ENCODE measurements at places on chromosomes 6 and 20.

- no peak for DNase-seq
Observed at GRCh38 chr6:118325220-118325860, 222.8 kb upstream of the PLN start.

GRCh38 chr6:129475477-129476247, 234.3 kb downstream of the ARHGAP18 start:
- no peak for DNase-seq

DNA sequence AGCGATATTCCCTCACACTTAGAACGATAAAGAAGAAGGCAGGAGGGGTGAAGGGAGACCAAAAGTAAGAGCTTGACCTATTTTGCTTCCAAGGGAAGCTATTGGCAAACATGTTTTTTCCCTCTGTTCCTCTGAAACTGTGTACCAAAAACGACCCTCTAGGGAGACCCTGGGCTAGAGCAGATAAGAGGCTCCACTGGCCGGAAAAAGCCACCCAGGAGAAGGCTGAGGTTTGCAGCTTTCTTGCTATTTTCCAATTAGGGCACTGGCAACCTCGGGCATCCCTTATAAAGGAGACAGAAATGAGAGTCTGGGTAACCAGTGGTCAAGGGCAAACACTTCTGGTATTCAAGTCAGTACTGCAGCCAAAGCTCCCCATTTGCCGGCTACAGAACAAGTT, 168.0 kb downstream of the KIF16B start:
- no peak for DNase-seq

GRCh38 chr20:25082498-25082873, 545 bp upstream of the VSX1 start:
- DNase-seq, result no peak

DNA sequence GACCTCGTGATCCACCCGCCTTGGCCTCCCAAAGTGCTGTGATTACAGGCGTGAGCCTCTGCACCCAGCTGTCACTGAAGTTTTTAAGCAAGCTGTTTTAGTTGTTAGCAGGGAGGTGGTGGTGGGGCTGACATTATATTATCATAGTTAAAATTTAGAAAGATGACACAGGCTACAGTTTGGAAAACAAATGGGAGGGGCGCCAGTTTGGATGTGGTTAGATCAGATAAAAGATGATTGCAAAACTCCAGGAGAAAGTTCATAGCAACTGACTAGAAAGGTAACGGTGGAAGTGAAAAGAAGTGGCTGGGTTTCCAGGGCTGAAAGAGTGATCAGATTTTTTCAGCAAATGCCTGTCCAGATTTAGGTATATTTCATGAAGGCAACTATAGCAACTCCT, 311.9 kb upstream of the CITED2 start:
- no peak for DNase-seq

DNA sequence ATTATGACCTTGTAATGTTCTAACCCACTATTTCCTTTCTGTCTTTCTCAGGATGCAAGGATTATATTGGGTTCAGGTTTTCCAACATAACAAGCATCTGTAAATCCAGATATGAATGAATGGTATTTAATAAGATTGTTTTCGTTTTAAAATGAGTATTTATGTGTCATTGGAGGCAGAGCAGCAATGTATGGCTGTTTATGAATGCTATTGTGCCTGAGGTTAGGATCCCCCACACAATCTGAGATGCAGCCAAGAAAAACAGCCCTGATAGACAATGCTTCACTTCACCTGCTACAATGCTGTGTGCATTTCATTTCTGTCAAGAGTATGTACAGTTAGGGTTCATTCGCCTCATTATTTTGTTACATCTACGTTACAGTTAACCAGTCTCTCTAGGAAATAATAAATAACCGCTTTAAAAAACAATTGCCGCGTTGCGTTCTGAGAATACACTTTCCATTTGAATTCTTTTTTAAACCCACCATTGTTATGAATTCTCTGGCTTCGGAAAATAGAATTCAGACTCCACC, 19.6 kb downstream of the TFAP2A start:
- DNase-seq, result no peak

DNA sequence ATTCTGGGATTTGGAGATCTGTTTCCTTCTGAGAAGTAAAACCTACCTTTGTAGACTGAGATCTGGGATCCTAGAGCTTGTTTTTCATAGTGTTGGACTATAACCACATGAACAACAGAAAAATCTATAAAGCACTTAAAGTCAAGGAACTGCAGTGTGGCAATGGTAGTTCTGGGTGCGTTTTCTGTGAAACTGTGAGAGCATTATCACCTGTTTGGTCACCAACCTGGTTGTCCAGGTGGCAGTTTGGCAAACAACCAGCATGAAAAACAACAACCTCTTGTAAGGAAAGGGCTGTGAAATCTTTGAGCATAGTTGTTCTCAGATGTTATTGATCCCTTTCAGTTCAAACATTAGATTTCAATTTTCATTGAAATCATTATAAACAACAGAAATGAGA, 215.8 kb upstream of the CITED2 start:
- DNase-seq, result no peak

DNA sequence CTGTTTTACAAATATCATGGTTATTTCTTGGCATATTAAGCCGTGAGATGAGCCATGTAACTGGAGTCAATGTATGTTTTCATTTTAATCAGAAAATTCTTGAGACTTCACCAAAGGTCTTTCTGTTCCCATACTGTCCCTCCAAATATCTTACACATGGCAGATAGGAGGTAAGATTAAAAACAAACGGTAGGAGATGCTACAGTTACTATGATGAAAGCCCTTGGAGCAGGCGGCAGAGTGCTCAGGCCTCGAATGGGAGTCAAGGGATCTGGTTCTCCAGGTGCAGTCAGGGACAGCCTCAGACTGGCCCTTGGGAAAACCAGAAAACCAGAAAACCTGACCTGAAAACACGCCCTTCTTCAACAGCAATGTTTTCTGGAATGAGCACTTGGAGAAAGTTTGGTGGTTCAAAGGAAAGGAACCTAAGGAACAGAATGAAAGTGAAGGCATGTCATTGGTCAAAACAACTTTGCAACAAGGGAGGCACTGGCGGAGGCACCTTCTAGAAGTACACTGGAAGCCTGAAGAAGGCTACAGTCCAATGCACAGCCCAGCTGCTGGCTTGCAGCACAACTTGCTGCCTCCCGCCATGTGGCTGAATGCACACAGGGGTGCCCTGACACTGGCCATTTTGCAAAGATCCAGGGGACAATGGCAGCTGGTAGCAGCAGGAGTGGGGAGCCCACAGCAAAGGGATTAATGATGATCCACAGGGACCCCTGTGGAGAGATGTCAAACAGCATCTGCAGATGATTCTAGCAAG, 17.4 kb upstream of the FOXO3 start:
- DNase-seq, result no peak

- DNase-seq, result no peak
Observed at GRCh38 chr20:35341366-35342028, 49.3 kb upstream of the FAM83C start.

GRCh38 chr20:20966171-20966570, 140.0 kb downstream of the LINC00237 start:
- no peak for DNase-seq

DNA sequence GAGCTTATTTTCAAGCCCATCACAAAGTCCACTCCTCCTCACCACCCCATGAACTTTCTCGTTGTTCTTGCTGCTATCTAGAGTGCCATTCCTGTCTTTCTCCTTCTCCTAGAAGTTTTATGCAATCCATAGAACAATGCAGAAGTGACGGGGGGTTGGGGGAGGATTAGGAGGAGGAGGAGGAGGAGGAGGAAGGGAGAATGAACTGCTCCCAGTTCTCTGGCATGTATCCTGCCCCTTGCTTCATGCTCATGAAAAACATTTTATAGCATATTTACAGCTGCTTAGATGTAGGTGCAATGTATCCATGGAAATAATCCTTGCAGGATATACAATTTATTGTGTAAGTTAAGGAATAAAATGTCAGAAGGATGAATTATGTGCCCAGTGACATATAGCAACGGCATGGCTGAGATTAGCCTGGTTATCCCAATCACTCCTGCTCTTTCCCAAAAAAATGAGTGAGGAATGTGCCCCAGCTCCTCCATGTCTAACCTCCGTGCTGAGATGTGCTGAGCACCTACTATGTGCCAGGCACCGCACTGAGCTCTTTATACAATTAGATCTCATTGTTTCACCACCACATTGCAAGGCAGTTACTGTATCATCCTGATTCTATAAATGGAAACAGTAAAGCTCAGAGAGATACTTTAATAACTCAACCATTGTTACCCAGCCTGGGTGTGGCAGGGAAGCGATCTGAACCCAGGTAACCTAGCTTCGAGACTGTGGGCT, 41.6 kb upstream of the TFAP2C start:
- DNase-seq, result no peak

DNA sequence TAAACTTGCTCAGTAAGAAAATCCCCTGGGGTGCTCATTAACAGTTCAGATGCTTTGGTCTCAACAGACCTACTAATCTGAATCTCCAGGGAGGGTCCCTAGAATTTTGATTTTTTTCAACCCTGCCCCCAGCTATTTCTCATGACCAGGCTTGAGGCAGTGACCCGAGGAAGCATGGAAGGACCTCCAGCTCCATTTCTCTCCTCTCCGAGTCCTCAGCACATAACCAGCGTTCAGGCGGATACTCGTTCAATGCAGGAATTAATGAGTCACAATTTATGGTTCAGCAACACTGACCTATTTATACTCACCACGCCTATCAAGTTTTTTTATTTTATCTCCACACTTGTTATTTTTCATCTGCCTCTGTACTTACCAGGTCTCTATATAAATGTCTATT, 369.2 kb upstream of the CDH4 start:
- no peak for DNase-seq

DNA sequence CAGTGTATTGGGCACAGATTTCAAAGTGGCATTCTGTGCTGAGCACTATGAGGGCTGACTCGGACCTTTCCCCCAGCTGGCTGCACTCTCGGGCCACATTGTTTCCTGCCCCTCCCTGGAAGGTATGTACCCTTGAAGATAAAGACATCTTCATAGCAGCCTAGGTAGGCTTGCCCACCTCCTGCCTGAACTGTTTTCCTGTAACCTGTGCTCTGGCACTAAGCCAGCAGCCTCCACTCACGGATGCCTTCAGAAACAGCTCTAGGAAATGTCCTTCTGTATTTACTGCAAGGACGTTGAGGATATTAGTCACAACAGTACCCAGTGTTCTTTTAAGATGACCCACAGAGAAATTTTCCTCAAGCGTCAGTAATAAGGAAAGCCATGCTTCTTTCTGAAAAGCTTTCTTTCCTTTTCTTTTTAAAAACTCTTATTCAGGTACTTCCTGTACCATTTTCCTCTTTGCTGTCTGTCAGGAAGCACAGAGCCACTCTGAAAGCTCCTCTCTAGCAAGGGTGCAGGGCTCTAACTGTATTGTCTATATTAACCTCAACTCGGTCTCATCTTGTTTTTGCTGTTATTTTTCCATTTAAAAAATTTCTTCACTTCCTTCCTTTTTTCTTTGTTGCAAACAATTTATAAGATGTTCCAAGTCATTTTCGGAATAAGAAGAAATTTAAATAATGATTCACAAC, 43.5 kb downstream of the TTI1 start:
- DNase-seq, result no peak

- DNase-seq, result no peak
Observed at GRCh38 chr20:14445310-14445709, 107.9 kb upstream of the FLRT3 start.

- DNase-seq, result no peak
Observed at GRCh38 chr6:129753422-129753821, 43.4 kb upstream of the ARHGAP18 start.

GRCh38 chr6:9938801-9939200, 476.1 kb downstream of the TFAP2A start:
- no peak for DNase-seq

DNA sequence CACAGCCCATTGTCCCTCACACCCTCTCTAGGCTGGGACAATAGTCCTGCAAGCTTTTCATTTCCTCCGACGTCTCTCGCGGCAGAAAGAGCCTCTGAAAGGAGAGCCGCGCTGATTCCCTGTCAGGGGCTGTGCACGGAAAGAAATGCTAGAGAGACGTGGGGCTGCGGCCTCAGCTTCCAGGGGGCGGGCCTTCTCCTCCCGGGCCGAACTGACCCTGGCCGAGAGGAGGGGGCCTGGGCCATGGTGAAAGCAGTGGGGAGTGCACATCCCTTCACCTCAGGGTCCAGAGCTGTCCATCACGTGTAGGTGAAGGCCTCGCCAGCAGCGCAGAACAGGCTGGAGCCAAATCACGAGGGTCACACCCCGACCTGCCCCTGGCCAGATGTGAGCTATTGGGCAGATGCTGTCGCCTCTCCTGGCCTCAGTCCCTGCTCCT, 220.4 kb downstream of the TAF4 start:
- no peak for DNase-seq

GRCh38 chr6:2988426-2989331, 11.0 kb upstream of the NQO2 start:
- DNase-seq, result peak; percentile 80

GRCh38 chr6:109472132-109472995, 10.7 kb downstream of the ZBTB24 start:
- DNase-seq, result no peak

GRCh38 chr6:154733183-154733625, at the start of gene SCAF8:
Gene SCAF8, plus strand, starts transcription at chr6:154733416. Its CDS starts 485 bp downstream, at chr6:154733901.
- DNase-seq, result peak; percentile 86

DNA sequence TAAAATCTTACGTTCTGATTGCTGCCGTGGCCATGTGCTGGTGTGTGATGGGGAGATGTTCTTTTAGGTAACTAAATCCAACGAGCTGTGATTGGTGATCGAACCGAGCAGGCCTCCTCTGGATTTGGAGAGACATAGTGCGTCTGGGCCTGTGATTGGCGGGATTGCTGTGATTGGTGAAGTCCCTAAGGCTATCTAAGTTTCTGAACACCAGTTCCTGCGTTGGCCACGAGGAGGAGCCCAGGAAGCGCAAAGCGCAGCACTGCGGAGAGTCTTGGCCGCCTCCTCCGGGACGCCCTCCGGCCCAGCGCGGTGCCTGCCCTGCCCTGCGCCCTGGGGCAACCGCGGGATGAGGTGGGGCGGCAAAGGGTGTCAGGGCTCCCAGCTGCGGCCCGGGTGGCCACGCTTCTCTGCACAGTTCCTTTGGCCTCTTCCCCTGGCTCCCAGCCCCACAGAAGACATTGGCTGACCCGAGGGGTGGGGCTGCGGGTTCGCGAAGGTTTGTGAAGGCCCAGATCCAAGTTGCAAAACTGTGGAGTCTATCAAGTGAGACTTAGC, 33.0 kb downstream of the HNF4A start:
- peak; percentile 69 for DNase-seq

- DNase-seq, result no peak
Observed at GRCh38 chr6:137536104-137536773, 42.0 kb upstream of the OLIG3 start.

- DNase-seq, result no peak
Observed at GRCh38 chr6:5723841-5724691, 282.7 kb downstream of the NRN1 start.

DNA sequence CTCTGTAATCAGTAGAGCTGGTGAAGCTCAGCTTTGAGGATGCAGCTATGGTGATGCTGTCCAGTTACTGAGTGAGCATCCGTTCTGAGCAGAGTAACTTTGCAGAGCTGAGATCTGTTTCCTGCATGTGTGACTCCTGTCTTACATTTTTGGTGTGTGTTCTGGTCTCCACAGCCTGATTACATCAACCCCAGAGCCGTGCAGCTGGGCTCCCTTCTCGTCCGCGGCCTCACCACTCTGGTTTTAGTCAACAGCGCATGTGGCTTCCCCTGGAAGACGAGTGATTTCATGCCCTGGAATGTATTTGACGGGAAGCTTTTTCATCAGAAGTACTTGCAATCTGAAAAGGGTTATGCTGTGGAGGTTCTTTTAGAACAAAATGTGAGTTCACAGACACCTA, 81.6 kb downstream of the FAM120B start:
- no peak for DNase-seq
